ELR (cell line): ENCODE measurements at places on chromosomes 11 and 22.
A peak's percentile ranks its signal among the peaks of the same experiment; 100 is the strongest.

- DNase-seq: no peak
These were observed 265.2 kb downstream of the KCNA4 start for GRCh38 chr11:29751618-29752017.

DNA sequence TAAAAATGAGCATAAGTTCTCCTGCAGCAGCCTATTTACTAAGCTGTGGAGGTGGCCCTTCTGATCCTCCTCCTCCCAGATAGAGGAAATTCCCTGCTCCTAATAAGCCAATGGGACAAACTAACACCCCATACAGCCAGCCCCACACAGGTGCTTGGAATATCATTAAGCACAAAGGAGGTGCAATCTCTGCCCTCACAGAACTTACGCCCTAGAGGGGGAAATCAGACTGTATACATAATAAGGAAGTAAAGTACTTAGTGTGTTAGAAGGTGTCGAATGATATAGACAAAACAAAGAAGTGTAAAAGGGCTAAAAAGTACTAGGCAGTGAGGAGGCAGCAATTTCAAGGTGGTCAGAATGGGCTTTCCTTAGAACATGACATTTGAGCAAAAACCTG, 5.8 kb downstream of the MS4A12 start:
- DNase-seq: no peak

- DNase-seq: peak; percentile 23
These were observed 473.1 kb downstream of the LRRC4C start for GRCh38 chr11:40986320-40986719.

- no peak for DNase-seq
These were observed 10.8 kb upstream of the MS4A13 start for GRCh38 chr11:60504219-60504905.

DNA sequence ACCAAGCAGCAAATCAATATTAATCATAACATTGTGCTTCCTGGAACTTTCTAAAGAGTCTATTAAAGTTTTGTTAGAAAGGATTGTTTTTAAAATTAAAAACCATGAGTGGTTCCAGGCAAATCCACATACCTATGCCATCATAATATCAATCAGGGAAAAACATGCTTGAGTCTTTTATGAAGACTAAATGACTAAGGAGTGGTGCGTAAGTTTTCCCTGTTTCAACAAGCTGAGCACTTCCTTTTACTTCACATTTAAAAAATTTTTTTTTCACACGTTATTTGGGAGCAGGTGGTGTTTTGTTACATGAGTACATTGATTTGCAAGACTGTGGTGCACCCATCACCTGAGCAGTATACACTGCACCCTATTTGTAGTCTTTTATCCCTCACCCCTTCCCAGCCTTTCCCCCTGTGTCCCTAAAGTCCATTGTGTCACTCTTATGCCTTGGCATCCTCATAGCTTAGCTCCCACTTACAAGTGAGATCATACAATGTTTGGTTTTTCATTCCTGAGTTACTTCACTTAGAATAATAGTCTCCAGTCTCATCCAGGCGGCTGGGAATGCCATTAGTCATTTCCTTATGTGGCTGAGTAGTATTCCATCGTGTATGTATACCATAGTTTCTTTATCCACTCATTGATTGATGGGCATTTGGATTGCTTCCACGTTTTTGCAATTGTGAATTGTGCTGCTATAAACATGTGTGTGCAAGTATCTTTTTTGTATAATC, 1190.3 kb upstream of the RAG2 start:
- DNase-seq: peak; percentile 86

GRCh38 chr11:65661599-65662246, 993 bp downstream of the RELA start:
- no peak for DNase-seq

DNA sequence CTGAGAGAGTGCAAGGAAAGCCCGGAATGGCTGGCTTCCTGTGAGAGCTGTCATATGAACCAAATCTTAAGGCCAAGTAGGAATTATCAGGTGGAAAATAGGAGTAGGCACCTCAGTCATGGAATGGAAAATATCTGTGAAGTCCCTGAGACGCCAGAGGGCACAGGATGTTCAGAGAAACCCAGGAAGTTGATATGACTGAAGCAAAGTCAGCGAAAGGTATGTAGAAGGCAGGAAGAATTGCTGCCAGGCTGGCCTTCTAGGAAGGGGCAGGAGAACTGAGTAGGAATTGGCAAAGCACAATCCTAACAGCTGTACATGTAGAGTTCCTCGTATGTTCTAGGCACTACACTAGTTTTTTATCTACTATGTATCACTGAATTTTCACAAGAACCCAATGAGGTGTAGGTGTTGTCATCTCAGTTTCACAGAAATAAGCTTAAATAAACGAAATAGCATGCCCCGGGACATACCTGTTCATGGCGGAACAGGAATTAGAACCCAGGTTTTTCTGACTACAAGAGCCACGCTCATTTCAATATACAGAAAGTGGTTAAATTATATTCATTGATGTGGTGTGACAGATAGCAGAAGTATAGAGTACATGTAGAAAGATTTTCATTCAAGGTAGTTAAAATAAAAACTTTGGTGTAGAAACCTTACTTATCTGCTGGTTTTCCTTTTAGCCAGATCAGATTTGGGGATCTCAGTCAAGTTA, 17.0 kb downstream of the HMGXB4 start:
- peak; percentile 11 for DNase-seq

- DNase-seq: peak; percentile 60
These were observed 42.0 kb downstream of the CD82 start for GRCh38 chr11:44607319-44607962.

GRCh38 chr22:42397332-42398249, 34.6 kb downstream of the NFAM1 start:
- DNase-seq: no peak

DNA sequence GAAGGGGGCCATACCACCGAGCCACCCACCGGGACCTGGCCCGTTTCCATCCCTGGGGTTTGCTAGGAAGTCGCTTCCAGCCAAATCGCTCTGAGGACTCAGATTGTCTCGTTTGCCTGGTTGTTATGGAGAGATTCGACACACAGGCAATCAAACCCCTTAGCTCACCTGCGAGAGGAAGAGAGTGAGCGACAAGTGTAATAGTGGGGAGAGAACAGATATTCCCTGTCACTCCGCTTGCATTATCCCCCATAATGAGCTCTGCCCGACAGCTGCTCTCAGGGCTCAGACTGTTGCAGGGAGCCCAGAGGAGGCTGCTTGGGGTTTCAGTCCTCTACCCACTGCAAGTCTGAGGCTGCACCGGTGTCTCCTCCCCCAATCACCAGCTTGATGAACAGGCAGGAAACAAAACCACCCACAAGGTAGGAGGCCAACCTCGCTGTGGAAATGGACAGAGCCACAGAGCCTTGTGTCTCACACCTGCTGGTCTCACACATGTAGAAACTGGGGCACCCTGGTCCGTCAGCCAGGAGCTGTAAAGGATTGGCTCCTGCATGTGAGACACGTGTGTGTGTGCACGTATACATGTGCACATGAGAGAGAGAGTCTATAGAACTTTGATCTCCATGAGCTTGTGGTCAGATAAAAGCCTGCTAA, 351.1 kb downstream of the BUD13 start:
- DNase-seq: no peak

DNA sequence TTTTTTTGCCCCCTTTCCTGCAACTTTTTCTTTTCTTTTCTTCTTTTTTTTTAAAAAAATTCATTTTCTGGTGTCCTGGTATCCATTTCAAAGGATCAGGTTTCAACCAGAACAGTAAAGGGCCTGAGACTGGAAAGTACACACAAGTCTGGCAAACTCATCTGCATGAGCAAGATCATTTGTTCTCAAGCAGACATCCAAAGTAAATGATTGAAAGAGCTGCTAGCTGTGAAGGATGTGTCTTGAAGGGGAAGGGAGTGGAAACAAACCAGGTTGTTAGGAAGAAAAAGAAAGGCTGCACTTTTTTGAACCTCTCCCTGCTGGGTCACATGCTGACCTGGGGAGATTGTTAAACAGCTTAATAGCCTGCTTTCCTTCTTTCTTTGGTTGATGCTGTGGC, 5.3 kb downstream of the YAP1 start:
- peak; percentile 33 for DNase-seq

DNA sequence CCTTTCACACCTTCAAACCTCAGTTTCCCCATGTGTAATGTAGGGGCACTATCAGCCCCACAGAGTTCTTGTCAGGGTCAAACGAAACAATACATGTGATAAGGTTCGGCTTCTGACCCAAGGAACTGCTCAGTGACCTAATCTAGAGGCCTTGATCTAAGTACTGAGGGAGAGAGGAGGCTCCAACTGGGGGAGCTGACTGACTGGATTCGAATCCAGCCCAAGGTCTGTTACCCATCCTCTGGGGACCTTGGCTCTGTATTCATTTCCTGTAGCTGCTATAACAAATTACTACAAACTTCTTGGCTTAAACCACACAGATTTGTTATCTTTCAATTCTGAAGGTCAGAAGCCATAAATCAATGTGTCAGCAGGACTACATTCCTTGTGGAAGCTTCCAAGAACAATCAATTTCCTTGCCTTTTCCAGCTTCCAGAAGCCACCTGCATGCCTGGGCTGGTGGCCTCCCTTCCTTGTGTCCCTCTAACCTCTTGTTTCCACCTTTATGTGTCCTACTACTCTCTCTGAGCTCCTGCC, 10.7 kb upstream of the ANAPC15 start:
- DNase-seq: no peak

GRCh38 chr11:114562166-114562916, 2.7 kb upstream of the NXPE1 start:
- DNase-seq: no peak

DNA sequence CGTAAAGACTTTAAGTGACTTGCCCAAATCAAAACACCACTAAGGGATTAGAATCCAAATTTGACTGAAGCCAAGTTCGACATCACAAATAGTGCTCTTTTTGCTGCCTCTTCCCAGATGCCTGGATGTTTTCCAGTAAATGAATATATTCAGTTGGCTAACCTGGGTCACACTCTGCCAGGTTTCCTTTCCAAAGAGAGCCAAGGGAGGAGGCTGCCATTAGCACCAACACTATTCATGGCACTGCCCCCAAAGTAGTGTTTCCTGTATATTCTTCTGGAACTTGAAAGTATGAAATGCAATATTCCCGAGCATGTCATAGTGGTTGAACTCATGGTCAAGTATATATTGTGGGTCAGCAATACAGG, 219.3 kb upstream of the UBASH3B start:
- no peak for DNase-seq

DNA sequence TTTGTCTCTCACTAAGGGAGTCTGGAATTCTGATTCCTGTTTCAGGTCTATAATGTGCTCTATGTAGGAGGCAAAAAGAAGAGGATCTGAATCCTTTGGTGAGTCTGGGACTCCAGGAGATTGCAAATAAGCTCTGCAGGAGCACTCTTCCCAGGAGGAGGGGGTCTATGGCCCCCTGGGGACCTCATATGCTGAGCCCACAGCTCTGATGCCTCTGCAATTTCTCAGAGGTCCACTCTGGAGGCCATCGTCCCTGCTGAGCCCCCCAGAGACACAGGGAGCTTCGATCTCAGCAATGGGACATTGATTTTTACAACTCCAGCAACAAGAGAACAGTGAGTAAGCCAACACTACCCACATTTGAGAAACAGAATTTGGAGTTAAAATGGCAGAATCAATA, 20.2 kb upstream of the NRGN start:
- no peak for DNase-seq

GRCh38 chr22:27405672-27406388, 395.7 kb downstream of the MN1 start:
- DNase-seq: peak; percentile 63

GRCh38 chr11:3611976-3612678, 29.7 kb downstream of the ART5 start:
- DNase-seq: no peak

DNA sequence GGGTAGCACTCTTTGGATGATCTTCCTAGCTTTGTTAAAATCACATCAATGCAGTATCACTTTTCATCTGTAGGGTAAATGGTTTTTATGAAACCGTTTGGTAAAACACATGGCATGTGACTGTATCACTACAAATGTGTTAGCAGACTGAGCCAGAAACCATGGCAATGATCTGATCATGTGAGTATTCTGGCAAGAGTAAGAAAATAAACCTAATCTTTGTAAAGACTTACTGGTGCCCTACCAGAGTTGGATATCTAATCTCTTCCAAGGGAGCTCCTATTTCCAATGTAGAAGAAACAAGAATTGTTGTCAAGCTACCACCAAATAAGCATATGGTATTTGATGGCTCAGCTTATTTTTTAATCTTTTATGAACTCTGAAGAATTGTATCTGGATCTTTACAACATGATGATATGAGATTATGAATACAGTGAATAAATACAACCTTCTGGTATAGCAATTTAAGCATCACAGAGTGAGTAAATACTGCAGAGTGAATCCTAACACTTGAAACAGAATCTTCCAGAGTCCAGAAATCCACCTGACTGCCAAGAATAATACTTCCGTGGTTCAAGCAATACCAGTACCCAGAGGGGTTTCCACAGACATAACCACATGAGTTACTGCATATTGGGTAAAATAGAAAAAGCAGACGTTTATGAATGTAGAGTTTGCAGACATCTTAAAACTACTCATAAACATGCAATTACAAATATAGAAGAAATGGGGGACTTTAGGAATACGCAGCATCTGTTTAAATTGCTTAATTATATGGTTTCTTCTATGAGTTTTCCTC, 238.8 kb downstream of the TTC28 start:
- no peak for DNase-seq

DNA sequence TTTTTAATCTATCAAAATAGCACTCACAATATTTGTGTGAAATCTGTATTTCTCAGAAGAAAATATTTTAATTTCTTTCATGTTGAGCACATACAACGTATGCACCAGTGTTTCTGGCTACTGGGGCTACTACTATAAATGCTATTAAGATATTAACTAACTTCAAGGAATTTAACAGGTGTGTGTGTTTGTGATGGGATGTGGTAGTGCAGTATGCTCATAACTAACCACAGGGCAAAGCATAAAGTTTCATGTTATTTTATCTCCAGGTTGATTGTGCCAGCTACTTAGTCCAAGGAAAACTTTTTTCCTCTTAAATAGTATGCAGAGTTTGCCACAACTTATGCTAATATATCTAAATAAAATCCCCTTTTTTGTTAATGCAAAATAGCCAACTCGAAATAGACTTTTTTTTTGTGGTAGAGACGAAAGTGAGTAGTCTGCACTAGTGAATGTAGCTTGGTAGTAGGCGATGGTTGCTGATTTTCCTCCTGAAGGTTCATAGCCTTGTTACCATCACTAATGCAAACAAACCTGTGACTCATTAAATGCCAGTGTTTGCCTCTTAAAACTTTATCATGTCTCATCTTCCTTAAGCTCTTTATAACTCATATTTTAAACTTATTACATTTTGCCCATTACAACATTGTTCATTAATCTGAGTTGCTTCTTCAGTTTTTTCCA, 565.5 kb upstream of the ANO3 start:
- DNase-seq: peak; percentile 63

GRCh38 chr11:122146475-122146874, 30.5 kb upstream of the BLID start:
- peak; percentile 90 for DNase-seq

GRCh38 chr11:11931461-11932055, 76.9 kb downstream of the DKK3 start:
- peak; percentile 87 for DNase-seq

GRCh38 chr11:44036811-44037657, 10.7 kb upstream of the ACCSL start:
- peak; percentile 88 for DNase-seq

GRCh38 chr11:45904309-45904915, 2.7 kb downstream of the FREY1 start:
- no peak for DNase-seq
